ENCODE measurements at places on chromosomes 6 and 20.

DNA sequence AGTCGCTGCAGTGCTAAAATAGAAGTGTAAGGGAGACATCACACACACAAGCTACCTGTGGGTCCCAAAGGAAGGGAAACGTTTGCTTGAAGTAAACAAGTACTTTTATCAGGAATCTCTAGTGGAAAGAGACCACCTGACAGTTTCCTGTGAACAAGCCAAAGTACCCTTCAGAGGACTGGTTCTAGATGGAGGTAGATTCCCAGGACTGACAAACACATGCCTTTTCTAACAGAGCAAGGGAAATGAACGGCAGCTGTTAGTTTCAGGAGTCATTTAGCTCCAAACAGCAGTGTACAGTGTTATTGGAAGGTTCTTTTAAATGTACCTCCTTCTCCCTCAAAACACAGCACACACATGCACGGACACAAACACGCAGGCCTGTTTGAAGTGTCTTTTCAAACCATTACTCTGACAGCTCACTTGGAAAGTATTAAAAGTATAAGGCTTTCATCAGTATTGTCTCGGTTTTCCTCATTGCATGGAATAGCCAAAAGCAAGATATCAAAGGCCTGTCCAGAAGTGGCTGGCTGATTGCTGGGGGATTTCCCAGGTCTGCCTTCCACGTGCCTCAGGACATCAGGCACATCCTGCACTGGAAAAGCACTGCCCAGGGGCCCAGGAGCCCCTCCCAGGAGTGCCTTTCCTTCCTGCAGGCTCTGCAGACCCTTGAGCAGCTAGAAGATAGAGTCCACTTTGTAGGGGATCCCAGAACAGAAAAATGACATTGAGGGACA is 393.2 kb upstream of the SOX4 start:
- DNase-seq, result no peak

DNA sequence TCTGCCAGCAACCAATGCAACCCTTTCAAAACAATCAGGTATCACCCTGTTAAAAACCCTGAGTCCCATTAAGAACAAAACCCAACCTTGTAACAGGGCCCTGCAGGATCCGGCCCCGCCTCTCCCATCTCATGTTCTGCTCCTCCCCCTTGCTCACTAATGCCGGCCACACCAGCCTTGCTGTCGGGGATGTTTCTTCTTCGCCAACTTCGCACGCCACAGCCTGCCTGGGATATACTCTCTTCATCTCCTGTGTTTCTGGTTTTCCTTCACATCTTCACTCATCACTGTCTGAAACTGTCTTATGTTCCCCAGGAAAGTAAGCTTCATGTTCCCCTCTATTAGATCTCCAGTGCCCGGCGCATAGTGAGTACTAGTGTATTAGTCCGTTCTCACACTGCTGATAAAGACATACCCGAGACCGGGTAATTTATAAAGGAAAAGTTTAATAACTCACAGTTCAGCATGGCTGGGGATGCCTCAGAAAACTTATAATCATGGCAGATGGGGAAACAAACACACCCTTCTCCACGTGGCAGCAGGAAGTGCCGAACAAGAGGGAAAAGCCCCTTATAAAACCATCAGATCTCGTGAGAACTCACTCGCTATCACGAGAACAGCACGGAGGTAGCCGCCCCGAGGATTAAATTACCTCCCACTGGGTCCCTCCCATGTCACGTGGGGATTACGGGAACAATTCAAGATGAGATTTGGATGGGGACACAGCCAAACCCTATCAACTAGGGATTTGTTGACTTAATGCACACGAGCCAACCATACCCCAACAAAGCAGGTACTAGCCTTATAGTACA is 5.1 kb downstream of the TP53RK start:
- no peak for DNase-seq

DNA sequence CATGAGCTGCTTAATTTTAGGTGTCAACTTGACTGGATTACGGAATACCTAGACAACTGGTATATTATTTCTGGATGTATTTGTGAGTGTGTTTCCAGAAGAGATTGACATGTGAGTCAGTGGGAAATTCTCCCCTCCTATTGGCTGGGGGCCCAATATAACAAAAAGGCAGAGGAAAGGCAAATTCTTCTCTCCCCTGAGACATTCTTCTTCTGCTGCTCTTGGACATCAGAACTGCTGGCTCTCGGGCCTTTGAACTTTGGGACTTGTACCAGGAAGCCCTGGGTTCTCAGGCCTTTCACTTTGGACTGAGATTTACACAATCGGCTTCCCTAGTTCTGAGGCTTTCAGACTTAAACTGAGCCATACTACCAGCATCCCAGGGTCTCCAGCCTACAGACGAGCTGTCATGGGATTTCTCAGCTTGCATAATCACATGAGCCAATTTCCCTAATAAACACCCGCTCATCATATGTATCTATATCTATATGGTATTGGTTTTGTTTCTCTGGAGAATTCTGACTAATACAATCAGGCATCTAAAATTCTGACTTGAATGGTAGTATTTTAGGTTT is 7.6 kb upstream of the BTN3A3 start:
- no peak for DNase-seq

GRCh38 chr6:36986704-36987047 is 680 bp upstream of the MTCH1 start:
- no peak for DNase-seq

DNA sequence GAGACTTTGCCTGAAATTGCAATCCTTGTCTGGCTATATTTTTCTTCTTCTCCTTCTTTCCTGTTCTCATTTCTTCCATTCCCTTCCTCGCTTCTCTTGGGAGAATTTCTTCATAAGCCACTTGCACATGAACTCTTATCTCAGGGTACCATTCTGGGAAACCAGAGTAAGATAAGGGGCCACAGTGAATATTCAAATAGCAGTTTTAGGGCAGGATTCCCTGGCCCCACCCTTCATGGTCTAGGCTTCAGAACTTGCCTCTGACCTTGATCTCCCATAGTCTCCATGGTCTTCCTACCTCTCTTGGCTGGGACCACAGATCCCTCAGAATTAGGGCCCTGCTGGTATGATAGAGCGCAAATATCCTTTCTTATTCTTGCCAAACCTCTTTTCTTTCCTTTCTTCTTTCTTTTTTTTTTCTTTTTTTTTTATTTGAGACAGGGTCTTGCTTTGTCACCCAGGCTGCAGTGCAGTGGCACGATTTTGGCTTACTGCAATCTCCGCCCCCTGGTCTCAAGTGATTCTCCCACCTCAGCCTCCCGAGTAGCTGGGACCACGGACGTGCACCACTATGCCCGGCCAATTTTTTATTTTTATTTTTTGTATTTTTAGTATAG is 123.0 kb upstream of the CITED2 start:
- DNase-seq, result no peak

GRCh38 chr20:53253668-53254067 is 281.5 kb downstream of the TSHZ2 start:
- DNase-seq, result no peak

DNA sequence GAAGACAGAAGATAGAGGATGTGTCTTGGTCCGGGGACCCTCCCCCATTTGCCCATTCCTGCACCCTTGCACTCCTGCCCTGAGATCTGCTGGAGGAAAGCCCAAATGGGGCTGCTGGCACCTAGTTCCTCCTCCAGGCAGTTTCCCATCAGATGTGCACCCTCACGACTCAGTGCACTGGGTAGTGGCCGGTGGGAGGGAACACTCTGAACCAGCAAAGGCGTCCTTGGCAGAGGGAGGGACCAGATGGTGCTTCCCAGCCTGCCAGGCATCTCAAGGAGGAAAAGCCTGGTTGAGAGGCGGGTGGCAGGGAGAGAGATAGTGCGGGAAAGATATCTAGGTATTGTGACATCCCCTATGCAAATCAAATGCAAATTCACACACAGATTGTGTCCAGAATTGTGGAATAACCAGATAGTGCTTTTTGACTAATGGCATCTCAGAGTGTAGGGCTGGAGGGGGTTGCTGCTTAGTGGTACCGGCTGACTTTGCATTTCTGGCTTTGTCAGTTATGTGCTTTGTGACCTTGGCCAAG is 19.5 kb downstream of the TMEM151B start:
- no peak for DNase-seq

DNA sequence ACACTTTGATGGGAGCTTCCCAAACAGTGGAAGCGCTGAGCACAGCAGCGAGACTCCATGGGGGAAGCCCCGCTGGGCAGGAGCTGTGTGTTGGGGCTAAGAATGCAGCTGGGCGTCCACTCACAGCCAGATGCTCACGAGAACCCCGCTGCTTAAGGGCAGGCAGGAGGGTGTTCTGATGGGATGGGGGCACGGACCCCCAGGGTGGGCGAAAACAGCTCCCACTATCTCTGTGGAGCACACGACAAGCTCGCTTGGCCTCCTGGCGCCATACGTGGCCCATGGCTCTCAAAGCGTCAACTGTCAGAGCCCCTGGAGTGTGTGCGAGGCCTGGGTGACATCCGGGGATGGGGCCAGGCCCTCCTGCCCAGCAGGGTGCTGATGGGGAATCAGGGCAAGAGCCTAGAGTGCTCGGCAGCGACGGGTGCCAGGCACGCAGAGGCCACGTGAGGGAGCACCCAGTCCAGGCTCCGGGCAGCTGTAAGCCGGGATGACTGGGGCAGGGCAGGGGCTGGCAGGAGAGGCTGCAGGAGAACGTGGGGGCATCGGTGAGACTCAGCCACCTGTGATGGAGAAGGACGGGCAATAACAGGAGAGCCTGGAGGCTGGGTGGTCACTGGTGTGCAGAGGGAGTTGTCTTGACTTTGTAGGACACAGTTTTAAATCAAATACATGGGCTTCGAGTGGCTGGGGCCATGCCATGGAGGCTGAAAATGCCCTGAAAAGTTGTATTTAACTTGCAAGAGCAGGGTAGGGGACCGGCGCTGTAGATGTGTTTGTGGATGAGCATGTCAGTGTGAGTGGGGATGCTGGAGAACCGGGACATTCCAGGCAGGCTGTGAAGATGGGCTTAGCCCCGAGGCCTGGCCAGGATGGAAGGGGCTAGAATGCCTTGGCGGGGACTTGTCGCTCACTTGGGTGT is 27.3 kb downstream of the PYGB start:
- no peak for DNase-seq

- DNase-seq, result peak; percentile 49
Measured at GRCh38 chr20:51639206-51639832, 96.8 kb upstream of the NFATC2 start.

- DNase-seq, result no peak
Measured at GRCh38 chr6:53347250-53347920, 1.4 kb downstream of the ELOVL5 start.

Measured in activated CD4-positive, alpha-beta T cell treated with anti-CD3 and anti-CD28 coated beads, Interleukin-2, amount 50 U/mL, for 1 hour (primary cell).